ENCODE measurements at places on chromosomes 13 and 19.

DNA sequence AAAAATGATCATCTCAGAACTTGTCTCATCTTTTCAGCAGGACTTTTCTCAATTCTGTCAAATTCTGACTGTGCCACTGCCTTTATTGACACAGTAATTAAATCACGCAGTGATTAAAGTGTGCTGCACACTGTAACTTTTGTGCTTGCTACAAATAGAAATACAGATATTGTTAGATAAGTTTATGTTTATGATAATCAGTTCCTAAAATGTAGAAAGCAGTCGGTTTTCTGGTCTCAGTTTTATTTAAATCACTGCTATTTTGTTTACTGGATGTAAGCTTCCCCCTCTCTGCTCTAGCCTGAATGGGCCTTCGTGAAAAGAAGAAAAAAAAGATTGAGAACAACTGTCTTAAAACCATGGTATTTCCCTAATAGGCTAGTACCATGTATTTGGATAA lies 258.8 kb upstream of the STARD13 start:
- no peak for DNase-seq

DNA sequence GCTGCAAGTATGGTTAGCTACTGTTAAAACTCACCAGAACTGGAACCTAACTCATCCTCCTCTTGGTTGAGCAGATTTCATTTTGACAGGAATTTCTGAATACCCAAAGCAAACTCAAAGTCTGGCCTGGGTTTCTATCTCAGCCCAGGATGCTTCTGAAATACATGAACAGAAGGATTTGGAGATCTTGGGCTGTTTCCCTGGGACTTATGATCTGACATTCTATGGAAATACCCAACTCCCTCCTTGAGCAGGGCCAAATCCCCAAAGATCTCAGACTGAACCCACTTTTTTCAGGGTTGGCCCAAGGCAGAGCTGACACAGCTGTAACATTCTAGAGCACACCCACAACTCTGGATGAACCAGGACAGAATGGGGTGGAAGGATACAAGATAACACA lies 1.1 kb upstream of the ITM2B start:
- DNase-seq = no peak

DNA sequence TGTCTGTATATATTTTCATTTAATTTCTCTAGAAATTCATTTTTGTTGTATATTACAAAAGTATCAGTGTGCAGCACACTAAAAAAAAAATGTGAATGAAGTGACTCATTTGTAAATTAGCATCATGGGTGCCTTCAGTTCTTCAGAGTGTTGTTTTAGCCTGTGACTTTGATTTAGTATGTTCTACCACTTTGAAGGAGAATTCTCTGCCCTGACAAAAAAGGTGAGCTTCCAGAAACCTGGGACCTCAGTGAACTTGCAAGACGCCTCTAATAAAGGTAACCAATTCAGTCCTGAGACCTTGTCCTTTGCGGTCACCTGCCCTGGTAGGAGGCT lies 2.4 kb downstream of the METTL21C start:
- no peak for DNase-seq

GRCh38 chr19:45632468-45633196 lies 6.6 kb downstream of the EML2 start:
- no peak for DNase-seq

- DNase-seq = no peak
These were observed 694.4 kb upstream of the PCDH20 start for GRCh38 chr13:62110079-62110478.

DNA sequence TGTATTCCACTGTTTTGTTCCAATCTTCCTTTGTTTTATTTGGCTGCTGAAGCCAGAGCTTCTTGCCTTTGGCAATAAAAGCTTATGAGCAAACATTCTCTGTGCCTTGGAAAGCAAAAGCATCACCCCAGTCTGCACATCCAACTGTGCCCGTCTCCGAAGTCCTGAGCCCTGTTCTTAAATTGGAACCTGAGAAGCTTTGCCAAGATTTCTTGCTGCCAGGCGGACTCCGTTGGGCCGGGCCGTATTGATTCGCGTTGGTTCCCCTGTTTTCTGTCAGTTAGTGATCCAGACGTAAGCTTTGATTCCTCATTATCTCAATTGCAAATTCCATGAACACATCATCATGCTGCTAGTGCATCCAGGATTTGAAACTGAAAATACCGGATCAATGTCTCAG lies 793.0 kb downstream of the OLFM4 start:
- no peak for DNase-seq

GRCh38 chr13:41434831-41435520 lies 22.4 kb upstream of the RGCC start:
- DNase-seq = no peak

GRCh38 chr13:77861741-77862140 lies 56.9 kb downstream of the EDNRB start:
- no peak for DNase-seq

DNA sequence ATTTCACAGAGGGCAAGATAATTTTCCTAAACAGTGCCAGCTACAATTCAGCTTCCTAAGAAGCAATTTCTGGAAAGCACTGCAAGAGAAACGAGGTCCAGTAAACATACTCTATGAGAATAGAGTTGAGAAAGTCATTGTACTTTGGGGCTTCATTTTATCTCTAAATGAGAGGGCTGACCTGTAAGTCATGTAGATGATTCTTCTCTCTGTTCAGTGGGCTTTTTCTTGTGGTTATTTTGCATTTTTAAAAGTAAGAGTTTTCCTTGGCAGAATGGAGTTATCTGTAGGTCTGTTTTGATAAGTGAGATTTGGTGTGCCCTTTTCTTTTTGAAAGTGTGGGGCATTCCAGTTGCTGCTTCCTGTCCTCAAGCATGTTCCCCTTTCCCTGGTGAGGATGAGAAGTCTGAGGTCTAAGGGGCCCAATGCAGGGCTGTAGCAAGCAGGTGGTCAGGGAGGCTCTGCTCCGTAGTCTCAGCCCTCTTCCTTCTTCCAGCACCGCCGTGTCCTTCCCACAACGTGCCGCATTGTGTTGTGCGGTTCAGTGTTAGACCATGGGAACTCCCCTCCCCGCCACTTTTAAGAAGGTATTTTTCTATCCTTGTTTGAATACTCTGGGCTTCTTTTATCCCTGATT lies 86.3 kb downstream of the ARHGEF7 start:
- no peak for DNase-seq

DNA sequence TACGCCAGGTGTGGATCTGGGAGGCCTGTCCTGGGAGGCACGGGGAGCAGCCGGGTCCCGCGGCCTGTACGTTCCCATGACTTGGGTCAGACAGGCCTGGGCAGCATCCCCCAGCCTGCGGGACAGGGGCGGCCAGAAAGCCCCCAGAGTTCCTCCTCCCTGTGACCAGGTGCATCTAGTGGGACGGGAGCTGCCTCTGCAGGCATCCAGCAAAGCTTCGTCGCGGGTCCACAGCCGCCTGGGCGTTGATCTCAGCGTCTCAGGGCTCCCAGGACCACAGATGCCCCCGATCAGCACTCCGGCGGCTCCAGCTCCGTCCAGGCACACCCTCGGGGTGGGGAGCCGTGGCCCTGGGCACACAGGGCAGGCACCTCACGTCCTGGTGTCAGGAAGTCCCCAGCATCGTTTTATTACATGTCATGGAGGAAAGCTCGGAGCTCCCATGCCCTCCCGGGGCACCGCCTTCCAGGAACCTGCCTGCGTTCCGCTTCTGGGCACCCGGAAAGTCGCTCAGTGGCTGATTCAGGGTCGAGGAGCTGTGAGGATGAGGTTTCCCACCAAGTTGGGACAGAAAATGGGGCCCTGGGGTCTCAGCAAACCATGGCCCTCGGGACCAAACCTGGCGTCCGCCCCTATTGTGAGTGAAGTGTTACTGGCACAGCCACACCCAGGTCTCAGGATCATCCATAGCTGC lies 1.5 kb upstream of the GZMM start:
- no peak for DNase-seq

GRCh38 chr19:5083547-5083965 lies 114.6 kb downstream of the KDM4B start:
- DNase-seq = no peak

DNA sequence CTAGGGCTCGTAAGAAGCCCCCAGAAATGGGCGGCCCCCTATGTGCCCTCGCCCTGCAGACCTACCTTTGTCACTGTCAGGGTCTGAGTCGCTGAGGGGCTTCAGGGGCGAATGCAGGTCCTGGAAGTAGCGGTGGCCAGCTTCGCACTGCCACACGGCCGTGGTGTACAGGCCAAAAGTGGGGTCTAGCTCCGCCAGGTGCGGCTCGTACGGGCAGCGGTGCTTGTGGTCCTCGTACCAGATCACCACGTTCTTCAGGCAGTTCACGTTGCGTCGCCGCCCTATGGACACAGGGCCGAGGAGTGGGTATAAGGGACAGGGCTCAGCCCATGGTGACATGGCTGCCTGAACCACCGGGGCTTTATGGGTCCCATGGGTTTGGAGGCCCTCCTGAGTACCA lies 9.8 kb downstream of the ZNF653 start:
- no peak for DNase-seq

DNA sequence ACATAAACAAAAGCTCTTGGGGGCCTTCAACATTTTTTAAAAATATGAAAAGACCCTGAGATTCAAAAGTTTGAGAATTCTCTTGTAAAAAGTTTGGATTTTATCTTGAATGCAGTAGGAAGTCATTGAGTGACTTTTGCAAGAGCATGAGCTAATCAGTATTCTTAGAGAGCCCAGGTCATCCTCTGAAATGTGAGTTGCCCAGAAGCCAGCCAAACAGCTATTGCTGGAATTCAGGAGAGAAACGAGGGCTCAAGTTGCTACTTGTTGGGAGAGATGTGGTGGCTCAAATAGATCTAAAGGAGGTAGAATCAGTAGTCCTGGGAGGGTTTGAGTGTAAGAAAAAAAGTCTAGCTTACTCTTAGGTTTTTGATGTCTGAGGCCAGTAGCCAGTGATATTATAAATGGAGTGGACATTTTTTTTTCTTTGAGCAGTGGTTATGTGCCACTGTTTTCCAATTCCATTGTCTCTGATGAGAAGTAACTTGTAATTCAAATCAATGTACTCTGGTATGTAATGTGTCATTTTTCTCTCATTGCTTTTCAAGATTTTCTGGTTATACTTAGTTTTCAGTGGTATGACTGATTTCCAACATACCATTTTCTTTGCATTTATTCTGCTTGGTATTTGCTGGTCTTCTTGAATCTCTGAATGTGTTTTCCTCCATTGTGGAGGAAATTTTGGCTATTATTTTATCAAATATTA lies 30.7 kb downstream of the LMO7 start:
- DNase-seq = no peak

DNA sequence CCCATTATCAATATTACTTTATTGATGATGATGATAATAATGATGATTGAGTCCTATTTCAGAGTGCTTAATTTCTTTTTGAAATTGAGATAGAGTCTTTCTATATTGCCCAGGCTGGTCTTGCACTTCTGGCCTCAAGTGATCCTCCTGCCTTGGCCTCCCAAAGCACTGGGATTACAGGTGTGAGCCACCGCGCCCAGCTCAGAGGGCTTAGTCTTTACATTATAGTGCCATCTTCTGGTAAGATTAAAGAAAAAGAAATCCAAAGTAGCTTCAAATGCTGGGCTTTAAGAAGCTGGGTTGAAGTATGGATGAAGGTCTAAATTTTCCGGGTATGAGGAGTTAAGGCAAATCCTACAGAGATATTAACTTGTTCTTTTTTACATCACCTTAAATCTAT lies 3.4 kb upstream of the ZNF333 start:
- no peak for DNase-seq

- DNase-seq = no peak
These were observed 17.1 kb downstream of the CLN5 start for GRCh38 chr13:77009011-77009410.

- no peak for DNase-seq
These were observed 1666.0 kb downstream of the EFNB2 start for GRCh38 chr13:104869501-104869900.

DNA sequence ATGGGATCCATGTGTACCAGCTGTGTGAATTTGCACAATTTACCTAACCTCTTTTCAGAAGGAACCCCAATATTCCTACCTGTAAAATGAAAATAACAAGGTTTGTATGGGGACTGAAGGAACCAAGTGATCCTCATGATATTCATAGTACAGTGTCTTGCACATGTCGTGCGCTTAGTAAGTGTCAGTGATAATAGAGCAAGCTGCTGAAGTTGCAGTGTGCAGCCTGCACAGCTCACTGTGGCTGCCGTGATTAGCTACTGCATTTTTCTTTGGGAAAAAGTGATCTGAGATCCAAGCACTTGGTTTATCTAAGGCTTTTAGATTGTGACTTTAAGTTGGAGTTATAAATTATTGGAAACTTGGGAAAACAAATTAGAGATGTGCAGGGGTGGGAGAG lies 135.9 kb upstream of the FRY start:
- DNase-seq = no peak

DNA sequence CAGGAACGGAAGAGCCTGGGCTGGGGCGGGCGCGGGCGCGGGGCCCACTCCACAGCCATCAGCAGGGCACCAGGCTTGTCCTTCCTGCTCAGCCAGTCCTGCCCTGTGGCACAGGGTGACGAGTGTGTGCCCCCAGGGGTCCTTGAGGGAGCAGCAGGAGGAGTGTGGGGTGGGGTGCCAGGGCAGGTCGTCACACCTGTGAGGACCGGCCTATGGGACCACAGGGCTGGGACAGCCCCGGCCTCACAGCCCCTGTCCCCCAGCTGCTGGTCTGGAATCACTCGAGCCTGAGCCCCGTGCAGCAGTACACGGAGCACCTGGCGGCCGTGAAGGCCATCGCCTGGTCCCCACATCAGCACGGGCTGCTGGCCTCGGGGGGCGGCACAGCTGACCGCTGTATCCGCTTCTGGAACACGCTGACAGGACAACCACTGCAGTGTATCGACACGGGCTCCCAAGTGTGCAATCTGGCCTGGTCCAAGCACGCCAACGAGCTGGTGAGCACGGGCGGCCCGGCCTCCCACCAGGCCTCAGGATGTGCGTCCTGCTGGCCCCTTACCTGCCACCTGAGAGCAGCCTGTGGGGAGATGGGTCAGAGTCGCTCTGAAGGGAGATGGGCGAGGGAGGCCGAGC lies 6.7 kb upstream of the TEKTIP1 start:
- no peak for DNase-seq

DNA sequence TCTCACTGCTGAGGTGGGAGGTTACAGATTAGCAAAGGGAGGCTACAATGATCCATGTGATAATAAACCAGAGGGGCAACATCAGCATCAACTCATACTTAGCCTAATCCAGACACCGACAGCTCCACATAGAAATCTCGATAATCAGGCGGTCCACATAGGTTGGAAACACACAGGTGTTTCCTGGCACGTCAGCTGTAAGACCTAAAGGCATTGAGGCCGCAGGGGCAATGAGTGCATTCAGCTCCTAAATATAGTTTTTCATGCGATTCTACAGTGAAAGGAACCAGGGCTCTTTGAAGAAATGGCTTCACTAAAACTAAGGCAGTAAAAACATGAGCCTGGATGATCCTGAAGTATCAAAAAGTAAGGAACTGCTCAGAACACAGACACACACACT lies 19.3 kb downstream of the PLPP2 start:
- DNase-seq = no peak

GRCh38 chr13:42246541-42246940 lies 25.4 kb upstream of the AKAP11 start:
- no peak for DNase-seq

GRCh38 chr19:34711890-34712289 lies 22.2 kb upstream of the ZNF181 start:
- DNase-seq = no peak

Measured in activated effector memory CD4-positive, alpha-beta T cell treated with Interleukin-2 at 50 U/mL for 16 hours (primary cell).